ENCODE measurements at places on chromosomes 13 and 19. TPM values are rescaled to one million over a fixed set of nuclear protein-coding genes. Genes with fewer than 3 reads are reported as not detected.
A peak's percentile ranks its signal among the peaks of the same experiment; 100 is the strongest.

- no peaks in the 10 kb centered on the region for H3K4me1 ChIP-seq
- no peak overlapping the region for H3K27ac ChIP-seq
- no peak for DNase-seq
- H3K36me3 ChIP-seq: no peaks in the 10 kb centered on the region
Observed at GRCh38 chr13:41707194-41707821, 250.0 kb downstream of the RGCC start.

- no peak for DNase-seq
- no peaks in the 10 kb centered on the region for H3K27me3 ChIP-seq
- H3K4me3 ChIP-seq: no peak overlapping the region
Observed at GRCh38 chr13:45174478-45174877, 26.4 kb downstream of the KCTD4 start.

DNA sequence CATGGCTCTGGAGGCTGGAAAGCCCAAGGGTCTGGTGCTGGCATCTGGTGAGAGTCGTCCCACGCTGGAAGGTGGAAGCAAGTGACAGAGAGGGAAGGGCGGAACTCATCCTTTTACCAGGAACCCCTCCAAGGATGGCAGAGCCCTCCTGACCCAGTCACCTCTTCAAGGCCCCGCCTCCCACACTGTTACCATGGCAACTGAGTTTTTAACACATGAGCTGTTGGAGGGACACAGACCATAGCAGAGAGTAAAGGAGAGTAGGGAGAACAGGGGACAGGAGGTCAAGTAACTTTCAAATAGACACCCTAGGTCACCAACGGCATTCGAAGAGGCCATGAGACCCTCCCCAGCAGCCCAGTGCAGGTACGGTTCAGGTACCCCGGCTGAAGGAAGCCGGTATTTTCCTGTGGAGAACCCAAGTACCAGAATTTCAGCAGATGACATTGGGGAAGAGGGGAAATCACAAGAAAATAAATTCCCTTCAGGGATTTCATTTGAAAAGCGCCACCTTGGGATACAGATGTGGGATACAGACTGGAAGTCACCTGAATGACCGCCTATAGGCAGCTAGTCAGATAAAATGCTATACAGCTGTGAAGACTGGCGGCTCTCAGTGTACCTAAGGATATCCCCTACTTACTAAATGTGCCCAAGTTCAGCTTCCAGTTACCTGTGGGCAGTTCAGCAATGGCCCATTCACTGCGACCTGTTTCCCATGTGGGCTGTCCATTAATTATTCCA, 8.0 kb downstream of the IL17D start:
- H3K36me3 ChIP-seq: no peaks in the 10 kb centered on the region
- no peak overlapping the region for H3K4me3 ChIP-seq
- no peak for DNase-seq
- peaks cover 18% of the 10 kb centered on the region for H3K27me3 ChIP-seq
- H3K27ac ChIP-seq: no peak overlapping the region
- H3K4me1 ChIP-seq: peaks cover 19% of the 10 kb centered on the region

DNA sequence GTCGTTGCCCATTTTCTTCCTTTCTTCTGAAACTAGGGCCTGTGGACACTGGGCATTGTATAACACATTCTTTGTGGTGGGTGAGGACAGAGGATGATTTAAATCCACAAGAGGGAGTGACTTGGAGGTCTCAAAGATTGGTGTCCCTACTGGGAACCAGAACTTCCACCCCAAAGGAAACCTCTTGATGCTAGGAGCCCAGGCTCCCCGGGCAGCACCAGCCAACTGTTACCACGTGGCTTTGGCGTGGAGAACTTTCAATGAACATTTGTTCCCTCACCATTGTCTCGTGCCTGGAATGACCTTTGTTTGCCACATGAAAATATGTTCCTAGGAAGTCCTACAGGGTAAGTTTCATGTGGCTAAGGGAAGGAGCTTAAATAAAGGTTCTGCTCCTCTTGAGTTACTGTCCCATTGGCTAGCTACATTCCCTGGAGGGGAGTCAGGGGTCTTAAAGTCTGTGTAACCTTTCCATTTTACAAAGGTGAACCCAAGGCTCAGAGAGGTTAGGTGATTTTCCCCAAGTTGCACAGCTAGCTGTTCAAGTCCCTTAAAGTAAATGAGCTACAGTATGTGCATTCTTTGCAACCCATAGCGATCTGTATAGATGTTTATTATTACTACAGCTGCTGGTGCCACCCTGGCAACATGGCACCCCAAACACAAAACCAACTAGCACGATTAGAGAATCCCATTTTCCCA, 5.0 kb upstream of the CDX2 start:
- DNase-seq: no peak
- H3K27me3 ChIP-seq: peaks cover 75% of the 10 kb centered on the region
- H3K4me1 ChIP-seq: peaks cover 9% of the 10 kb centered on the region
- no peak overlapping the region for H3K4me3 ChIP-seq

- no peak overlapping the region for H3K4me3 ChIP-seq
- no peak for DNase-seq
- H3K4me1 ChIP-seq: no peaks in the 10 kb centered on the region
- H3K27ac ChIP-seq: no peak overlapping the region
- no peaks in the 10 kb centered on the region for H3K36me3 ChIP-seq
- H3K27me3 ChIP-seq: peaks cover 23% of the 10 kb centered on the region
Observed at GRCh38 chr13:38685974-38686576, 802 bp upstream of the FREM2 start.

GRCh38 chr13:34701919-34702318, 240.2 kb upstream of the NBEA start:
- DNase-seq: no peak
- H3K27me3 ChIP-seq: no peaks in the 10 kb centered on the region
- no peak overlapping the region for H3K4me3 ChIP-seq
- no peaks in the 10 kb centered on the region for H3K4me1 ChIP-seq
- no peaks in the 10 kb centered on the region for H3K36me3 ChIP-seq

GRCh38 chr19:43634872-43635560, 4.6 kb downstream of the CADM4 start:
- H3K4me3 ChIP-seq: no peak overlapping the region
- H3K27ac ChIP-seq: no peak overlapping the region
- DNase-seq: no peak
- no peaks in the 10 kb centered on the region for H3K4me1 ChIP-seq

- no peak overlapping the region for H3K4me3 ChIP-seq
- no peaks in the 10 kb centered on the region for H3K36me3 ChIP-seq
- no peak overlapping the region for H3K27ac ChIP-seq
Observed at GRCh38 chr19:30757837-30758617, 385.8 kb downstream of the ZNF536 start.

GRCh38 chr13:95386370-95386769, 85.1 kb upstream of the ABCC4 start:
- H3K36me3 ChIP-seq: no peaks in the 10 kb centered on the region
- H3K27me3 ChIP-seq: peaks cover 5% of the 10 kb centered on the region
- no peak overlapping the region for H3K4me3 ChIP-seq
- no peak overlapping the region for H3K27ac ChIP-seq

DNA sequence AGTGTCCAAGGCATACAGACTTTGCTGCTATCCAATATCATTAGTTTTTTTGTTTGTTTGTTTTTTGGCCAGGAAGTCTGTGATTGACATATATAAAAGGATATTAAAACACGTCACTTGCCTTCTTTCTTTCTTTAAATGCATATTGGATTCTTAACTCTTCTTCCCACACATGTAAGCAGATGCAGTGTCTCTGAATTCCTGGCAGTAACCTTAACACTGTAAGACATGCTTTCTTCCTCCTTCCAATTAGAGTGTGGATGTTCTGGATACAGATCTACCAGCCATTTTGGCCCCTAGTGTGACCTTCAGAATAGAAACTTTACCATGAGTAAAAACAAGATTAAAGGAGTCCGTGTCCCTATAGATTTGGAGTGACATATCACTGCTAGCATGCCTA, 967.4 kb upstream of the PRR20A start:
- no peak overlapping the region for H3K27ac ChIP-seq
- H3K36me3 ChIP-seq: no peaks in the 10 kb centered on the region
- H3K27me3 ChIP-seq: no peaks in the 10 kb centered on the region
- no peak for DNase-seq

DNA sequence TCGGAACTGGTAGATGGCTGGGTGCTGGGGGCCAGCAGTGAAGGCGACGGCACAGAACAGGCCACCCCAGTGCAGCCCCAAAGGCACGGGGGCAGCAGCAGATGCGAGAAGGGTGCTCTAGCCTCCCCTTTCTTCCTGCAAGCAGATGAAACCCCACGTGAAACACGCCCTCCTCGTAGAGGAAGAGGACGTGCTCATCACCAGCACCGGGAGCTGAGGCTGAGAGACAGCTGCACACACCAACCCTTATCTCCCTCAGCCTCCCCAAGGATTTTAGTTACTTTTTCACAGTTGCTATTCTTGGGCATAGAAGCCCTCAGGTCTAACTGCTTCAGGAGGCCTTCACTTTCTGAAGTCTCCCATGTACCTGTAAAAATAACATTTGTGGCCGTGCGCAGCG, 11.9 kb downstream of the ZNF787 start:
- DNase-seq: no peak
- H3K36me3 ChIP-seq: peaks cover 2% of the 10 kb centered on the region
- no peaks in the 10 kb centered on the region for H3K27me3 ChIP-seq

DNA sequence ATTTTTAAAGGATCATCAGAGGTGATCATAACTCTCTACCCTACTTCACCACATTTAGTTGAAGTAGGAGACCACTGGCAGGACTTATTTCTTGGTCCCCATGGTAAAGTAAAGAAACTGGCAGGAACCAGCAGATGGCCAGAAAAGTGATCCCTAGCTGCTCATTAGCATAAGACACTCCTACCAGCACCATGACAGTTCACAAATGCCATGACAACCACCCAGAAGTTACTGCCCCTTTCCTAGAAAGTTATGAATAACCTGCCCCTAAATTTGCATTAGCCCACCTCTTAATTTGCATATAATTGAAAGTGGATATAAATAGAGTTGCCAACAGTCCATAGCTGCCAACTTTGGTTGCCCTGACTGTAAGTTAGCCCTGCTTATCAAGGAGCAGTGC, 18.4 kb upstream of the RUBCNL start:
- H3K27ac ChIP-seq: no peak overlapping the region
- no peak overlapping the region for H3K4me3 ChIP-seq
- peaks cover 13% of the 10 kb centered on the region for H3K4me1 ChIP-seq
- no peak for DNase-seq

DNA sequence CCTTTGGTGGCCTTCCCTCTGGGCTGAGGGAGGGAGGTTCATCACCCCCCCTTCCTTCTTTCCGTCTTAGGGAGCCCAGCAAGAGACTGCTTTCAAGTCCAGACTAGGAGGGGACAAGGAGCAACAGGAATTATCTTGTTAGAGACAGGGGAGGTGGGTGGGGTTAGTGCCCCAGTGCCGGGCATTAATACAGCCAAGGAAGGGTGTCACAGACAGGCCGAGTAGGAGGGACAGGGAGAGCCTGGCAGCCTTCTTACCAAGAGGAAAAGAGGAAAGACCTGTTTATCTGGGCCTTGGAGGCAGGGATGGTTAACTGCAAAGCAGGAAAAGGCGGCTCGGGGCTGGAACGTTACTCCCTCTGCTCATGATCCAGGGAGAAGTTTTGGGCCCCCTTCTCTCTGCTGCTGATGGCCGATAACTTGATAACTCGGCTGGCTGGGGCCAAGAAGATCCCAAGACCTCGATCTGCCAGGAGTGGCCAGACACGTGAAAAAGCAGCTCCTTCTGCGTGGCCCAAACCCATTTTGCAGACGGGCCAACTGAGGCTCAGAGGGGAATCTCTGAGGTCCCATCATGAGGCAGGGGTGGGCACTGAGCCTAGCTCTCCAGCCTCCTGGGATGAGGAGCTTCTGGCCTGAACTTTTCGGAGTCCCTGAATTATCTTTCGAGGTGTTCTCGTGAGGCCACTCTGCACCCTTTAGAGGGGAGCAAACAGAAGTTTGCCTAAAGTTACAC, 79.3 kb downstream of the PTPRS start:
- H3K4me1 ChIP-seq: no peaks in the 10 kb centered on the region
- no peaks in the 10 kb centered on the region for H3K36me3 ChIP-seq
- no peaks in the 10 kb centered on the region for H3K27me3 ChIP-seq
- DNase-seq: no peak
- H3K4me3 ChIP-seq: no peak overlapping the region

- no peaks in the 10 kb centered on the region for H3K27me3 ChIP-seq
- no peak overlapping the region for H3K4me3 ChIP-seq
- peaks cover 2% of the 10 kb centered on the region for H3K36me3 ChIP-seq
- H3K4me1 ChIP-seq: peaks cover 9% of the 10 kb centered on the region
- peak overlapping the region; percentile 45 for H3K27ac ChIP-seq
- no peak for DNase-seq
Observed at GRCh38 chr19:42480335-42481095, 37.8 kb upstream of the CXCL17 start.

- H3K27me3 ChIP-seq: no peaks in the 10 kb centered on the region
- H3K4me3 ChIP-seq: no peak overlapping the region
- DNase-seq: no peak
- H3K4me1 ChIP-seq: no peaks in the 10 kb centered on the region
- H3K27ac ChIP-seq: no peak overlapping the region
Observed at GRCh38 chr19:57671124-57671895, 2.6 kb downstream of the ZSCAN4 start.

DNA sequence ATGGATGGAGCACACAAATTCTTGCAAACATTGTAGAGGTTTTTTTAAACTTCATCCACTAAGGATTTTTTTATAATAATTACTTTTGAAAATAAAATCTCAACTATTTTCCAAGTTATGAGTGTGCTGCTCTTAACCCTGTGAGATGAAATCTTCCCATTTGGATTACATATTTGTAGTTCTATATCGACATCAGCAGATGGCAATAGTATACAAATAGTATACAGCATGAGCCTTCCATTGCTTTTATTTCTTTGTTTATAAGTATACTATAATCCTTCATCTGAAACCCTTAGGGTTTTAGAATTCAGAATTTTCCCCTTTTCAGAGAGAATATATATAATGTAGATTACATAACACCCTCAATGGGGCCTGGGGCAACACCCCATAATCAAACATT, 70.5 kb downstream of the GJA3 start:
- H3K4me1 ChIP-seq: no peaks in the 10 kb centered on the region
- H3K27me3 ChIP-seq: peaks cover 6% of the 10 kb centered on the region
- H3K36me3 ChIP-seq: peaks cover 15% of the 10 kb centered on the region
- DNase-seq: no peak
- no peak overlapping the region for H3K27ac ChIP-seq

Gene KPNA3
- 54.7 TPM for total RNA-seq

Gene FARSA
- 220 TPM for total RNA-seq

Gene DCLK1
- total RNA-seq: not detected

Gene ADGRE3
- total RNA-seq: not detected

Gene SLC17A7
- total RNA-seq: 0.16 TPM

Gene CDX2
- total RNA-seq: not detected

Gene KLK14
- total RNA-seq: 0.64 TPM

Gene KIR2DL3
- total RNA-seq: not detected

Gene RPS28
- 1,836 TPM for total RNA-seq

All from activated T-helper 1 cell treated with anti-CD3 and anti-CD28 coated beads, Interleukin-12 subunit alpha, Interleukin-12 subunit beta, Interleukin-2, Interleukin-4 antibody, amounts not matched to agents 30 ng/mL and 10 ng/mL and 1 ng/mL, durations not matched to agents 14 hours and 24 hours and 36 hours (primary cell).